Metanephros (tissue), 2 donors: ENCODE measurements at places on chromosomes 11 and 22. TPM values are rescaled to one million over a fixed set of nuclear protein-coding genes. Genes with fewer than 3 reads are reported as not detected.

The PAMR1 gene
- total RNA-seq = 18.7 TPM

The TH gene
- 1.3 TPM for total RNA-seq

The IFITM10 gene
- 0.35 TPM for total RNA-seq

The PTGDR2 gene
- total RNA-seq = 1.3 TPM

The NDUFS8 gene
- 153 TPM for total RNA-seq

The MAP6 gene
- 4.7 TPM for total RNA-seq

The LINC01488 gene
- total RNA-seq = not detected

The SULT4A1 gene
- 1.8 TPM for total RNA-seq

The BIRC3 gene
- 4.4 TPM for total RNA-seq

The ANO5 gene
- total RNA-seq = 13.9 TPM

The RASL10A gene
- total RNA-seq = 1.3 TPM

The MPPED2 gene
- total RNA-seq = 28.1 TPM

The ZNF214 gene
- 7.0 TPM for total RNA-seq

The TSPAN32 gene
- 7.0 TPM for total RNA-seq

The FOLR2 gene
- 23.8 TPM for total RNA-seq

The IGHMBP2 gene
- total RNA-seq = 18.0 TPM

The PELI3 gene
- 10.8 TPM for total RNA-seq

The PRDM10 gene
- 7.5 TPM for total RNA-seq

The MFRP gene
- total RNA-seq = 0.06 TPM
